CD4-positive, alpha-beta memory T cell (primary cell): ENCODE measurements at places on chromosomes 4 and X.

DNA sequence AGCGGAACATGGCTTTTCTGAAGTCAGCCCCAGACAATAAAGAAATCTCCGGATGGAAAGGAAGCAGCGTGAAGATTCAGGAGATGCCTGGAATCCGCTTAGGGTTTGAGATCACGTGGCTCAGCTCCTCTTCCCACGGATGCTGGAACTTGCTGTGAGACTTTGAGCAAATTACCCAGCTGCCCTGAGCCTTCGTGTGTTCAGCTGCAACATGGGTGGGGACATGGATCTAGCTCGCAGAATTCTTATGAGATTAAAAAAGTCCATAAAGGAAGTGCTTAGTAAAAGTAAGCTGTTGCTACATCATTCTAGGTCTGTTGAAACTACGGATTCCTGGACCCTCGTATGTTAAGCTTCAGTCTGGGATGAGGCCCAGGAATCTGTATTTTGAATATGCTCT lies 55.7 kb upstream of the STIM2 start:
- no peak for DNase-seq

GRCh38 chr4:5420266-5420665 lies 288.1 kb downstream of the EVC2 start:
- no peak for DNase-seq

- DNase-seq: no peak
Measured at GRCh38 chrX:46754586-46755061, 4.3 kb downstream of the SLC9A7 start.

- no peak for DNase-seq
Measured at GRCh38 chr4:8854931-8855330, 16.7 kb downstream of the HMX1 start.

GRCh38 chr4:6112606-6113290 lies 87.6 kb downstream of the JAKMIP1 start:
- no peak for DNase-seq

DNA sequence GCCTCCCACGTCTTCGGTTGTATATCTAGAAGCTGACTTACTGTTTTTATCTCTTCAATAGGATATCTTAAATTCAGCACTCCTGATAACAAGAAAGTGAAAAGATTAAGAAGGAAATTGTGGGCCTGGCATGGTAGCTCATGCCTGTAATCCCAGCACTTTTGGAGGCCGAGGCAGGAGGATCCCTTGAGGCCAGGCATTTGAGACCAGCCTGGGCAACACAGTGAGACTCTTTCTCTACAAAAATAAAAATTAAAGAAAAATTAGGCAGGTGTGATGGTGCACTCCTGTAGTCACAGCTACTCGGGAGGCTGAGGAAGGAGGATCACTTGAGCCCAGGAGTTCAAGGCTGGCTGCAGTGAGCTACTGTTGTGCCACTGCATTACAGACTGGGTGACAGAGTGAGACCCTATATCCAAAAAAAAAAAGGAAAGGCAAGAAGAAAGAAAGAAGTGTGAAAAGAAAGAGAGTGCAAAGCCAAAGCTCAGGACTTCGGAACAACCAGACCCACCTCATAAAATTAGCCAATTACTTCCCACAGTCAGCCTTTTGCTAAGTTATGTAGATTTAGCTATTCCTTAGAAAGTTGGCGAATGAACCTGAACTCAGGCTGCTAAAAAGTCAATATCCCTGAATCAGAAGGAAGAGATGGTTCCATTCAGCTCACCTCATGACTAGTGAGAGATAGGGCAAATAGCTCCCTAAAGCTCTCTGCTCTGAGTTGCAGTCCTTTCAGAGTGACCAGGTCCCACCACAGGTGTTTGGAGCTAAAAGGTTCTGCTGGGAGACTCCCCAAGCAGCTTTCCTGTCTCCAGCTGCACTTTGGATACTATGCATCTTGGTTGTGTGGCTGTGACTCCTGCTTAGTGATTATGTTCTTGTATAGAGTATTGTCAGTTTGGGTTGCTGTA lies 9.2 kb downstream of the FGG start:
- DNase-seq: no peak

DNA sequence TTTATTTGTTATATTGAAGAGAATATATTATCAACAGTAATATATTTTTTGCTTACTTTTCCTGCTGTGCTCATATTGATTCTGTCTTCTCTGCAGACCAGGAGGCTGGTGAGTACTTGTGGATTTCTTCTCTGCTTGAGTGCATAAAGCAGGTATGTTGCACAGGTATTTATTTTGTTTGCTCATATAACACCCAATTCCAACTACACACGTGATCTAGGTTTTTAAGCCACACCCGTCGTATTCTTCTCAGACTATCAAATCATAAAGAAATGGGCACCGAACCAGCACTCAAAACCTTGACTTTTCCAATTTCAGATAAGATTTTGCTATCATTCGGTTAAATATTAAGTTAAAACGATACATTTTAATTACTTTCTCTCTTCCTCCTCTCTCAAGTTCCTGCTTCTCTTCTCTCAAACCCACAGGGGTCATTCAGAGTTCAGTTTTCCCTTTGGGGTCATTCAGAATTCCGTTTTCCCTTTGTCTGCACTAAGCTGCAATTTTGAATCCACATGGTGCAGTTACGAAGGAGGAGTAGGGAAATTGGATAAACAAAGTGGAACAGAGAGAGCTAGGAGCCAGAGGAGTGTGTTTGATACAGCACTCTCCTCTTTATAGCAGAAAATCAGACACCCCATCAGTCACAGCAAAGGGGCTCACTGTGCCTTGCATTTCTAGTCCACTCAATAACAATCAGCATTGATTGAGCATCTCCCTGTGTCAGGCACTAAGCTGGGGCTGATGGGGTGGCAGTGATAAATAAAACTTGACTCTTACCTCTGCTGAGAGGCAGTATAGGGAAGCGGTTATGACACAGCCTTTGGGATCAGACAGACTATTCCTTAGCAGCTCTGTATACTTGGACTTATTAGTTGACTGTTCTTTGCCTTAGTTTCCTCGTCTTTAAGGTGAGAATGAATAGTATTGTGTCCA lies at the start of gene ADH1C:
Gene ADH1C (minus strand): TSS at position 145 of the 936 bp plus-strand sequence. CDS start 71 bp downstream, at position 74.
- DNase-seq: no peak

GRCh38 chr4:22667332-22667940 lies 25.3 kb upstream of the GBA3 start:
- no peak for DNase-seq

- no peak for DNase-seq
Measured at GRCh38 chr4:7423391-7423790, 11.3 kb downstream of the PSAPL1 start.

DNA sequence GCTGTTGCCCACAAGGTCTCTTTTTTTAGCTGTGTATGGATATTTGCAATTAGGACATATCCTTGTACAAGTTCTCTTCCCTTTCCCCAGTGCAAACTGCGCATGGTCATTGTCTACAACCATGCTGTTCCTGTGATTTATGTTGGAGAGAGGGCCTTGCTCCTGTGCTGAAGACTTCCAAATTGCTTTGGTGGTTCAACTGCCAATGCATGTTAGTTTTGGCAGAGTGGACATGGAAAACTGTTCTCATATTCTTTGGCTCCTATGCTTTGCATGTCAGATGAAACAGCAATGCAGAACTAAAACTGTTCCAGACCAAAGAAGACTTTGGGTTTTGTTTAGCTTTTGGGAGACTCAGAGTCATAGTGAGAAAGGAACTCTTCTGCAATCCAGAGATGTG lies 148.8 kb upstream of the EDNRA start:
- no peak for DNase-seq

DNA sequence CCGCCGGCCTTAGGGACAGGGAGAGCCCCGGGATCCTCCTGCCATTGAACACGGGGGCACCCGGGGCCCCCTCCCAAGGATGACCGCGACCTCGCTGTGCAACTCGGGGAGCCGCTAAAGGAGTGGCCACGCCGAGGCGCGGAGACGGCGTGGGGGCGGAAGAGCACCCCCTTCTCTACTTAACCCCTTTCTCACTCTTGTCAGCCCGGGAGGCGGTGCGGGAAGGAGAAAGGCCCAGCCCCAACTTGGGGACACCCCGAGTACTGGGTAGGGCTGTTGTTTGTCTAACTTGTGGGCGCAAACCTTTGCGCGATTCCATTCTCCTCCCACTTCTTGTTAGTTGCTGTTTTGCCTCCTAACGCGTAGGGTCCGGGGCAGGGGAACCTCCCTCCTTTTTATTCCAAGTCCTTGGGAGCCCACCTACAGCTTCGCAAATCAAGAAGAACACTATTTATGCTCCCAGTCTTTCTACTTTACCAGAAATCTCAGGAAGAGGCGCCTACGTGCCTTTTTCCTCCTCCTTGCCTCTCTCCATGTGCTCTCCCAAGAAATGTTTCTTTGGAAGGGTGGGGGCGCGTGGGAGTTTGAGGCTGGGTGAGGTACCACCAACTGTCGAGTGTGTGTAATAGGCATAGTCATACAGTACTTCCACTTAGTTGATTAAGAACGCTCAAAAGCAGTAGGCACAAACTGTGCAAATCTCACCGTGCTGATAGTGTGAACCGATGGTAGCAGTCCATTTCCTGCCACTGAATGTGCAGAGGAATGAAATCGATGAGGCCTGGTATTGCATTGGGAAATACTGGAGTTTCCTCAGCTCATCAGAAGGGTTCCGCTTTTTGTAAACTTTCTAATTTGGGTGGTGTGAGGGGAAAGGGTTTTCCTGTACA lies 813 bp downstream of the DIAPH2 start:
- DNase-seq: peak; percentile 28

GRCh38 chr4:5198656-5199541 lies 147.6 kb downstream of the STK32B start:
- no peak for DNase-seq

- DNase-seq: no peak
Measured at GRCh38 chrX:28278251-28278650, 297.0 kb upstream of the DCAF8L1 start.

DNA sequence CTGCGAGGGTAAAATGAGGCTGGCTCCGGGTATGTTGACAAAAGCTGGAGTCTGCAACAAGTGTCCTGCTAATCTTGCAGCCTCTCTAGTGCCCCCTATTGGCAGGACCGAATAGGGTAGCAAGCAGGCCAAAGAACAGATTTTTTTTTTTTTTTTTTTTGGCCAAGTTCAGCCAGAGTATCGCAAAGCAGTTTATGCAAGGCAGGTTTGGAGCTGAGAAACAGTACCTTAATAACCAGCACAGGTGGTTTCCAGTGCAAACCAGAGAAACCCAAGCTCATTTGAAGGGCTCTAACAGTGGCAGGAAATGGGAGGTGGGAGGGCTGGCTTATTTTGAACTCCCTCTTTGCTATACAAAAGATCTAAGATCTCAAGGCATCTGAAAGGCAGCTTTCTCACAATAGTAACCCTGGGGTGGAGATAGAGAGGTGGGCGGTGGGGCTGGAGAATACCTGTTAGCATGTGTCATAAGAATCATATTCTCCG lies 38.2 kb upstream of the OCIAD2 start:
- peak; percentile 20 for DNase-seq
